ENCODE measurements at places on chromosomes 3 and 15.

DNA sequence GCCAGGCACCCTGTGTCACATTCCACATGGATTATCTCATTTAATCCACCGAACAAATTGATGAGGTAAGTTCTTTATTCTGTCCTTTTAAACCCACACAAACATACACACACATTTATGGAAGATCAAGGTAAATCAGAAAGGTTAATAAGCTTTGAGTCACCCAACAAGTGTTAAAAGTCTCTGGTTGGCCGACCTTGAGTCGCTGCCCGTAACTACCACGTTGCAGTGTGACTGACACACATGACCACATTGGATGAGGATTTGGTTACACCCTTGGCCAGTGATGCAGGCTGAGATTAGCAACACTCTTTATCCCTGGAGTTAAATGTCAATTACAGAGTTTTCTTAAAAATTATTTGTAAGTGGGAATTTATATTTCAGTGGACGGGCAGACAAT lies 19.2 kb downstream of the FOXP1 start:
- DNase-seq, result no peak

- DNase-seq, result no peak
Measured at GRCh38 chr3:66490984-66491383, 9.8 kb downstream of the LRIG1 start.

- DNase-seq, result no peak
Measured at GRCh38 chr3:38171622-38172021, 6.3 kb downstream of the OXSR1 start.

- DNase-seq, result no peak
Measured at GRCh38 chr15:67946701-67947100, 106.9 kb upstream of the RNU6-1 start.

DNA sequence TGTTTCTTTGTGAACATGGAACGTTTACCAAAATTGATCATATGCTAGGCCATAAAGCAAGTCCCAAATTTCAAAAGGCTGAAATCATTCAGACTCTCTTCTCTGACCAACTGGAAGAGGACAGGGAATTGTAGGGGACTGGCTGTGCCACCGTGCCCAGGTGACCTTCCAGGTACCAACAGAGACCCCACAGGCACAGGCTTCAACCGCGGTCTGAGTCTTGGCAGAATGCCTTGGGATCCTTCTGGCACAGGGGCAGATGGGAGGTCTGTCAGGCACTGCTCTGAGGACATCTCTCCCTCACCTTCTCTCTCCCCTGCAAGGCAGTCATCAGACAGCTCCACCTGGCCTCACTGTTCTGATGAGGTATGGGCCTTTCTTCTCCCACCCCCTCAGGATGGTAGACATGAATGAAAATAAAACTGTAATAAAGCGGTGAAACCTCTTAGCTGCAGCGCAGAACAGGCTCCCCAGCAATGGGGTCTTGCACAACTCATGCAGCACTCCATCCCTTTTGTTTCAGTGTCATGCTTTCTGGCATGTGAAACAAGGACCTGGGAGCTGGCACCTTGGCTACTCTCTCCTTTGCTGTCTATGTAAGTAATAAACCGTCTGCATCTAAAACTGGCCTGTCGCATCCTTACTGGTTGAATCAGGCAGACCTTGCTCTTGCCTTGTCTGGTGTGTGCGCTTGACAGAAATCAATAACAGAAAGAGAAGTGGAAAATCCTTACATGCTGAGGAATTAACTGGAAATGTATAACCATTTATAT lies 289.2 kb downstream of the KLF13 start:
- no peak for DNase-seq

DNA sequence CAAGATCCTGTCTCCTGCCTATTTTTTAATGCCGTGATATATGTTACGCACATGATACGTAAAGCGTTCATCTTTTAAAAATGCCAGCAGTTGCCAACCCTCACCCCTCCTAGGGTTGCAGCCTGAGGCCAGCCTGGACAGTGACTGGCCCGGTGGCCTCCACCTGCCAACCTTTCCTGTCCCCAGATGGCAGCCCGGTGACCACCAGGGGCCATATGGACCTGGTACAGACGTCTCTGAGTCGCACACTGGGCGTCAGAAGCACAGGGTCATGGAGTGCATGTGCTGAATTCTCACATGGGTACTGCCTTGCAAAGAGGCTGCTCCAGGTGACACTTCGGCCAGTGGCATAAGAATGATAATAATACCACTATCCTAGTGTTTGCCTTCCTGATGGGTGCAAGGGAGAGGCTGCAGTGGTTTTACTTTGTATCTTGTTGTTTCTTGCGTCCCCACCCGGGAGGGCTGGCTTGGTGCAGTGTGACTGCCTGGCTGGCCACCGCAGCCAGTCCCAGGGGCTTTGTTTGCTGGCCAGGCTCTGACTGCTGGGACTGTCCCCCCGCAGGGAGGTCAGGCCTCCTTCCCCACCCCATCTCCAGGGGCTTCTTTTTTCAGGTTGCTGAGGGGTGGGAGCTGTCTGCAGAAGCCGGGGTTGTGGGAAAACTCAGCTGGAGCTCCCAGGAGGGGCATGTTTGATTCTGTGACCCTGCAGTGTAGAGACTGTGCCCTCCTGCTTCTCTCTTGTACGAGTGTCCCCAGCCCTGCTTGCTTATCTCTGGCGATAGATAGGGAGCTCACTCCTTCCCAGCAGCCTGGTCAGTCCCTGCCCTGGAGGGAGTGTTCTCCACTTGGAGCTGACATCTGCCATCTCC lies 16.9 kb downstream of the FBLN2 start:
- no peak for DNase-seq

DNA sequence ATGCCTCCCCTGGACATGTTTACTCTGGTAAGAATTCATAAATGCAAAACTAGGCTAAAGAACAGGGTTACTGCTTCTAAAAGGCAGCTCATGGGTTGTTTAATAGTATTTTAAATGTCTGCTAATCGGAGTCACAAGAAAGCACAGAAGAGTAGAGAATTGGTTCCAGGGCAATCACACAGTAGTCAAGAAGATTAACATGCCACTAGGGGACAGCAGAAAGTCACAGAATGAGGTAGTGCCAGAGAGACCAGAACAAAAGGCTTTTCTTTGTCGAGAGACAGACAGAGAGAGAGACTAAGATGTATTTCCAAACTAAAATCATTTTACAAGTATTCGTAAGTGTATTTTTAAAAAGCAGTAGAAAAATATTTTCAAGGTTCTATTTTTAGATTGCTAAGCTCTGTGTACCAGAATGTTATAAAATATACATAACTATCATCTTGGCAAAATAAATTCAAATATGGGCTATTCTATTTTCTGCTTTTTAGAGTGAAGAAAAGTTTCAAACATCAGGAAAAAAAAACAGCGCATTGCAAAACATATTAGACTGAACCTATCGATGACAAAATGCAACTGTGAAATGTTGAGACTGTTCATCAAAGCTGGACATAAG lies 78.3 kb upstream of the CDIN1 start:
- DNase-seq, result no peak

GRCh38 chr3:103170651-103171050 lies 735.8 kb downstream of the ZPLD1 start:
- DNase-seq, result no peak

DNA sequence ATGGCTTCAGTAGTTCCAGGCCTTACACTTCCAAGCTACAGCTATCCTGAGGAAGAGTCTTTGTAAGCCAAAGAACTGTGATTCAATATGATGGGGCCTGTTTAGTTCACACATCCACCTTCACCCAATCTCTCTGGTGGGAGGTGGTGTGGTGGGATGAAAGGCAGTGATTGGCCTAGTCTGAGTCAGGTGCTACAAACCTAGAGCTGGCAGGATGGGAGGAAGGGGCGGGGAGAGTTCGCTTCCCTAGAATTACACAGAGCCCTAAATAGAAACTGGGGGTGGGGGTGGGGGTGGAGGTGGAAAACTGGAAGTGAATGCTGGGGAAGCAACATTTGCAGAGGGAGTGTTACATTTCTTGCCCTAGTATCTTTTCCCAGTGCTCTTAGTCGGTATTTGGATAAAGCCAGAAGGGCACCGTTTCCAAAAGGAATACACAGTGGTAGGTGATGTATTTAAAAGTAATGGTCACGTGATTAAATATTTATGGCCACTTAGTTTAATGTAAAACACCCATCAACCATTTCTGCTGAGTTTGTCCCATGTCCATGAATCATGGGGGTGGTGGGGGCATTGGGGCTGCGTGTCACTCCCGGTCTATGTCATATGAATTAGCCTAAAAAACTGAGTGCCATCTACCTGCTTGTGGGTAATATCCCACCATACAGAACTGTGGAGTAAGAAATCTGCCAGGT lies 247.6 kb upstream of the PROK2 start:
- DNase-seq, result no peak

DNA sequence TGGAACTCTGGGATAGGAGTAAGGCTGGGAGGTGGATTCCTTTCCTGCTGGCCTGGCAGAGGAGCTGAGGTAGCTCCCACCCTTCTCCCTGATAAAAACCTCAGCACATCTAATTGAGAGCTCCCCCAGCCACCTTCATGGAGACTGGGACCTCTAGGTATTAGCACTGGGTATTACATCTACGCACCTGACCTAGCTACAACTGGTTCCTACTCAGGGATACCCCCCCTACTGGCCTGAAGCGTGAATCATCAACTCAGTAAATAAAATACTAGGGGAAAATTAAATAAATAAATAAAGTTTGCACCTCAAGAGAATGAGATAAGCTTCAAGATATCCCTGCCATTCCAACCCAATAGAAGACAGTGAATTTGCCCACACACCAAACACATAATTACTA lies 140.4 kb downstream of the NEK10 start:
- DNase-seq, result no peak
